Activated T-cell treated with anti-CD3 and anti-CD28 coated beads for 1 hour (primary cell): ENCODE measurements at places on chromosomes 16 and 17.

DNA sequence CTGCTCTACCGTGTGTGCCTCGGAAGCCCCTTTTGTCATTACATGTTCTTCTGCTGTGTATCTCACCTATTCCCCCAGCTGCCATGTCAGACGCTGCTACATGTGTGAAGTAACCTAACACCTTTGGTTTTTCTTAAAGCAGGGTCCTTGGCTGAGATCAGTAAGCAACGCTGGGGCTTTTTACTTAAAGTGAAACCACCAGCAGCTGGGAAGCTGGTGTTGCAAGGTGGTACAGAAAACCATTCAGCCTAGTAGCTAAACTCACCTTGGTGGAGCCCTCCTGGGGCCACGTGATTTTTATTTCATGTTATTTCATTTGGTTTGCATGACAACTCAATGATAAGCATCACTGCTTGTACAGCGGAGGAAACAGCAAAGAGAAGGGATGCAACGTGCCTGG is 62.6 kb downstream of the PLCG2 start:
- DNase-seq, result no peak

DNA sequence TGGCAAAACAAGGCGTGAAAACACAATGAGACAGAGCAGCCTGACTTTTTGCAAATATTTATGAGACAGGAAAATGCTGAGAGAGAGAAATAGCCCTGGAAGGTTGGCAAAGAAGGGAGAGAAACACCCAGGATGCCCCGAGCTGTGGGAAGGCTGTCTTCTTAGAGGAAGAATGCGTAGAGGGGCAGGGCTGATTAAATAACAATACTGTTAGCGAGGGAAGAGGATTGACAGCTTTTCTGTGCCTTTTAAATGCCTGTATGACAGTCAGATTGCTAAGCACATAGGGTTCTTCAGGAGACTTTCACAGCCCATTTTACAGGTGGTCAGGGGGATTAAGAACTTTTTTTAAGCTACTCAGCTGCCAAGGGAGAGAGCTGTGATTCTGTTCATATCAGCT is 219.2 kb downstream of the SHISA9 start:
- DNase-seq, result no peak

DNA sequence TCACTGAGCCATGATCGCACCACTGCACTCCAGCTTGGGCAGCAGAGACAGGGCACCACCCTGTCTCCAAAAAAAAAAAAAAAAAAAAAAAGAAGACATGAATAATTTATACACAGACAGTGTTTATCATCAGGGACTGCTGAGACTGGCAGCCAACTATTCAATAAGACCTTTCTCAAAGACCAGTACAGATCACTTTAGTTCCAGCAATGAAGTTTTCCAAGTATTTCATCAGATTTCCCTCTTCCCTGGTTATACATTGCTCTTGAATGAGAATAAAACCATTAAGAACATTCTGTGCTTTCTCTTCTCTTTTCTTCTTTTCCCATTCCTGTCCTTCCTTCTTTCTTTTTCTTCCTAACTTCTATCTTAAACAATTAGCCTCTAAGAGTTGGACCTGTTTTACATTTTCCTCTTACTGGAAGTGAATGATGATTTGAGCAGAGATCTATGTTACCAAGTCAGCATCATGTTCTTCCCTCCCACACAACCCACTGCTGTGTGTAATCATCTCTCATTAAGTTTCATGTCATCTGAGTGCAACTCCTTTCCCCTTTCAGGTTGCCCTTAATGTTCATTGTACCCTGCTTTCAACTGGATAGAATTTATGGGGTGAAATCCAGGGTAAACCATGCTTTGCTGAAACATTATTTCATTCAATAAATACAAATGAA is 35.9 kb upstream of the SMIM36 start:
- no peak for DNase-seq

DNA sequence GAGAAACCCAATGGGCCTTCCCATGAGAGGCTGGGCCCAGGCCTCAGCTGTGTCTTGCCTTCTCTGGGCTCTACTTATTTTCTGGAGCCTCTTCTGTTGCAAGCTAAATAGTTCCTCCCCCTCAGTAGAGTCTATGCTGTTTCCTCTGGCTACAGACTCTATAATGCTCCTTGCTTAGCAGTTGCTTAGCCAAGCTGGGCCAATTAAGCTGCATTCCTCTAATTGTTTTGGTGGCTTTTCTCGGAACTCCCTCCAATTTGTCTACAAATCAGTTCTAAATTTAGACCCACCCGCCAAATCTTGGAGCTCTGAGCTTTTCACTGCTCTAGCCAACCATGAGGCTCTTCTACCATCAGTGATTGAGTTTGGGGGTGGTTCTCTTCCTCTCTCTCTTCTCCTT is 302.7 kb upstream of the ASIC2 start:
- no peak for DNase-seq

- DNase-seq, result no peak
Observed at GRCh38 chr16:9148374-9149015, 57.1 kb downstream of the HAPSTR1 start.
